ENCODE measurements at places on chromosomes 13 and 19.

DNA sequence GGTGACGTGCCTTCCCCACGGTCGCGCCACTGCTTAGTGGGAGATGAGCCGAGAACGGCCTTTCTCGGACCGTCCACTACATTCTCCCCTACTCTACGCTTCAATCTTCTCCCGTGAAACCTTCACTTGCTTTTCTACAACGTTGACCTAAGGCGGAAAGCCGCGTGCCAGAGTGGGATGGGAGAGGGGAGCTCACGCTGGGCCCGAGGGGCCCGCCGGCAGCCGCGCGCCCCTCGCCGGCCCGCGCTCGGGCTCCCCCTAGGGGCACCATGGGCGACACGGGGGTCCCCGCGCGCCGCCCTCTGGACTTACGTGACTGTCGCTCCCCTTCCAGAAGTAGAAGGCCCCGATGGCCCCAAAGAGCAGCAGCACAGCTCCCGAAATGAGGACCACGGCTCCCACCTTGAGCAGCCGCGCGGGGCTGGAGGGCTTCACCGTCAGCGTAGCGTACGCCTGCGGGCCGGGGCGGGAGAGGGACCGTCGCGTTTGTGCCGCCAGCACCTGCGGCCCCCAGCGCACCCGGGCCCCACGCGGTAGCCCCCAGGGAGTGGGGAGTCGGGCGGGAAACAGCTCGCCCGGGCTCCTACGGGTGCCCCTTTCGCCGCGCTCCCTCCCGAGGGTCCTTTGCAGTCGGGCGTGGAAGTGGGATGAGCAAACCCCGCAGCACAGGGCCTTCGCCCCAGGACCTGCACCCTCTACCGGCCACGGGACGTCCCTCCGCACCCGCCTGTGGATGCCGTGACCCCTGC is 727 bp downstream of the CNMD start:
- DNase-seq: no peak

GRCh38 chr13:97435794-97436193 is 1.8 kb downstream of the RAP2A start:
- DNase-seq: no peak

- no peak for DNase-seq
Observed at GRCh38 chr13:47146136-47146535, 249.3 kb upstream of the HTR2A start.

DNA sequence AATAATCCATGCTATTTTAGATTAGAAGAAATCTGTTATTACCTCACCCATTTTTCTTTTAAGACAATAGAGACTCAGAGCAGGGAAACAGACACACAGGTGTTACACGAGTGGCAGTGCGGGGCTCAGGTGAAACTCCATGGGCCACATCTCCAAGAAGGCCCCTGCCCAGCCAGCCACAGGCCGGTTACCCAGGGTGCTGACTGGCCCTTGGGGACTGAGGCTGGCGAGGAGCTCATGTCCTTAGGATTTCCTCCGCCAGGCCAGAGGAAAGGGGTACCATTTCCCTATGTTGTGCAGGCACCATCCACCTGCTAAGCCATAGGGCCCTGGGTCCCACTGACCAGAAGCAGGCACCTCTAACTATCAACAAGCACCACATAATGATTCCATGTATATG is 10.6 kb downstream of the C19orf47 start:
- DNase-seq: no peak

GRCh38 chr13:113423520-113424163 is 29.6 kb downstream of the ADPRHL1 start:
- no peak for DNase-seq

DNA sequence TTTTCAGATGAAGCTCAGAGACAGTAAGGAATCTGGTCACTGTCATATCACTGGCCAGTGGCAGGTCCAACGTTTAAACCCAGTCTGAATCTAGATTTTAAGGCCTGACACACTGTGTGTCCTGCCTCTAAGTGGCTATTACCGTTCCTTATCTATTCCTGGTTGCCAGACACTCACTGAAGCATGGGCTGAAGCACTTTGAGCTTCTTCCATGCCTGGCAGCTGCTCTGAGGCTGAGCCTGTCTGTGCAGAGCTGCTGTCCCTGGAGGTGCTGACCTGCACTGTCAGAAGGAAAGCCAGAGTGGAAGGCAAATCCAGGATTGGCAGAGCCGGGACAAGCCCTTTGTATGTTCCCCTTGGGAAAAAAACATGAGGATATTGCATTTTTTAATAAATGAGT is 109.2 kb upstream of the SLC7A1 start:
- no peak for DNase-seq
